ENCODE measurements at places on chromosomes 7 and 10.

- H3K27ac ChIP-seq = no peak overlapping the region
- no peak for DNase-seq
- peaks cover 53% of the 10 kb centered on the region for H3K36me3 ChIP-seq
- peaks cover 18% of the 10 kb centered on the region for H3K4me1 ChIP-seq
Measured at GRCh38 chr7:107614425-107614824, 34.4 kb downstream of the BCAP29 start.

- H3K4me3 ChIP-seq = no peak overlapping the region
- DNase-seq = no peak
- no peaks in the 10 kb centered on the region for H3K36me3 ChIP-seq
- H3K27me3 ChIP-seq = no peaks in the 10 kb centered on the region
- H3K27ac ChIP-seq = no peak overlapping the region
- H3K4me1 ChIP-seq = no peaks in the 10 kb centered on the region
Measured at GRCh38 chr10:3020311-3020710, 47.0 kb upstream of the PFKP start.

DNA sequence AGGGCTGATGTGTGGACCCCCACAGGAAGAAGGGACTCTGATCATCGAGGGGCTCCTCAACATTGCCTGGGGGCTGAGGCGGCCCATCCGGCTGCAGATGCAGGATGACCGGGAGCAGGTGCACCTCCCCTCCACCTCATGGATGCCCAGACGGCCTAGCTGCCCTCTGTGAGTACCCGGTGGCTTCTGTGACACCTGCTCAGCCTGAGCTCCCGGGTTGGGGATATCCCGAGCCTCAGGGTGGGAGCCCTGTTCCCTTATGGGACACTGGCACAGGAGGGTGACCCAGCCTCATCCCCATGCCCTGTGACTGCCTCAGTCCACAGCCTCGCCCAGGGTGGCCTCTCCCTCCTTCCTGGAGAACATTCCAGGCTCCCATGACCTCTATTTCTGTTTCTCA lies 3.9 kb upstream of the DEPP1 start:
- H3K27ac ChIP-seq = no peak overlapping the region
- H3K4me1 ChIP-seq = peaks cover 23% of the 10 kb centered on the region
- peaks cover 3% of the 10 kb centered on the region for H3K27me3 ChIP-seq

DNA sequence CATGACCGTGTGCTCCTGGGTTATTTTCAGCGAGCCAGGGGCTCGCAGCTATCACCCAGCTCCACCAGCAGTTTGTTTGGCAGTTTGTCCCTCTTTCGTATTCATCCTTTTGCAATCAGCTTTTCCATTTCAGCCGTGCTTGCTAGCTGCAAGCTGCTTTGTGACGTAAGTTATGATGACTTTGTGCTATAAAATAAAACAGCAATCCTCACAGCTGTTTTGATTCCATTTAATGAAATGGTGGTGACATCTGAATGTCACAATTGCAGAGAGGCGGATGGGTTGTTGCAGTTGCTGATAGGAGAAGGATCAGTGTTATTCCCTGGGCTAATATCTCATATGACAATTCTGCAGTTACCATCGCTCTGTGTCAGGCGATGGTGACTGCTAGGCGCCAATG lies 251.7 kb downstream of the SNX10 start:
- no peak overlapping the region for H3K4me3 ChIP-seq
- DNase-seq = no peak
- H3K27ac ChIP-seq = no peak overlapping the region

GRCh38 chr7:151597541-151598444 lies 78.1 kb upstream of the RHEB start:
- H3K36me3 ChIP-seq = no peaks in the 10 kb centered on the region
- H3K27ac ChIP-seq = no peak overlapping the region
- H3K4me3 ChIP-seq = no peak overlapping the region
- peaks cover 8% of the 10 kb centered on the region for H3K4me1 ChIP-seq

GRCh38 chr10:109726473-109726872 lies 196.8 kb downstream of the XPNPEP1 start:
- H3K27me3 ChIP-seq = no peaks in the 10 kb centered on the region
- no peak overlapping the region for H3K4me3 ChIP-seq
- H3K27ac ChIP-seq = no peak overlapping the region
- no peaks in the 10 kb centered on the region for H3K36me3 ChIP-seq

DNA sequence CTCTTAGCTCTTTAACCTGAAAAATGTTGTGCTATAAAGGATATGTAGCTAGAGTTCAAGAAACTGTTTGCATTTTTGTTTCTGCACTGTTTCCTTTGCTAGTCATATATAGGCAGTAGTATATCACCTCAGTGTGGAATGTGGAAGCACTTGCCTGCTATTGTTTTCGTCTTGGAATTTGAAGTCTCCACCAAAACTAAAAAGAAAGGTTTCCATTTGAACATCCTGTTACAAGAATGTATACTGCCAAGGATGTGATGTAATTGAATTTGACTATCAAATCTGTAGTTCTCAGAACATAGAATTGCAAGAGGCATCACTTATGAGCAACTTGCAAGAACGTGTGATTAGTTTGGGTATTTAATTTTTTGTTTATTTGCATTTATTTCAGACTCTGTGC lies 51.1 kb upstream of the MEOX2 start:
- no peaks in the 10 kb centered on the region for H3K36me3 ChIP-seq
- H3K27ac ChIP-seq = no peak overlapping the region
- H3K4me3 ChIP-seq = no peak overlapping the region
- no peaks in the 10 kb centered on the region for H3K27me3 ChIP-seq
- no peak for DNase-seq
- no peaks in the 10 kb centered on the region for H3K4me1 ChIP-seq

- no peaks in the 10 kb centered on the region for H3K4me1 ChIP-seq
- H3K4me3 ChIP-seq = no peak overlapping the region
- H3K36me3 ChIP-seq = no peaks in the 10 kb centered on the region
Measured at GRCh38 chr10:98795467-98795866, 348.7 kb upstream of the HPS1 start.

GRCh38 chr7:134465491-134465890 lies 6.6 kb upstream of the AKR1B1 start:
- no peak for DNase-seq
- H3K27me3 ChIP-seq = no peaks in the 10 kb centered on the region
- H3K4me3 ChIP-seq = no peak overlapping the region

GRCh38 chr10:71451754-71452153 lies 55.0 kb downstream of the CDH23 start:
- no peak overlapping the region for H3K27ac ChIP-seq
- no peak overlapping the region for H3K4me3 ChIP-seq
- H3K4me1 ChIP-seq = no peaks in the 10 kb centered on the region

DNA sequence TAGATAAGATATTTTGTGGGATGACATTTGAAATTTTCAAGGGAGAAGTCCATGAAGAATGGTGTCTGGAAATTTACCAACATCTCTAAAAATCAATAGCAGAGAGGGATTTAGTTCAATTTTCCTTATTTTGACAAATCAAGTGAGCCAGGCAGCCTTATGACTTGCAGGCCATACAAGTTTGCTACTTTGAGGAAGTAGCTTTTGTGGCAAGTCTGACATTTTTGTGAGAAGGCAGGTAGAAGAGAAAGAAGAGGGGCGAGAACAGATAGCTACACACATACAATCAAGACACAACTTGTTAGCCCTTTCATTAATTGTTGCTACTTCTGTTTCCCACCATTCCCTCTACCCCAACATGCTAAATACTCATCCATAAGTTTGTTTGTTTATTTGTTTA lies 74.5 kb upstream of the OIT3 start:
- DNase-seq = no peak
- no peak overlapping the region for H3K4me3 ChIP-seq
- no peaks in the 10 kb centered on the region for H3K27me3 ChIP-seq
- H3K27ac ChIP-seq = no peak overlapping the region

DNA sequence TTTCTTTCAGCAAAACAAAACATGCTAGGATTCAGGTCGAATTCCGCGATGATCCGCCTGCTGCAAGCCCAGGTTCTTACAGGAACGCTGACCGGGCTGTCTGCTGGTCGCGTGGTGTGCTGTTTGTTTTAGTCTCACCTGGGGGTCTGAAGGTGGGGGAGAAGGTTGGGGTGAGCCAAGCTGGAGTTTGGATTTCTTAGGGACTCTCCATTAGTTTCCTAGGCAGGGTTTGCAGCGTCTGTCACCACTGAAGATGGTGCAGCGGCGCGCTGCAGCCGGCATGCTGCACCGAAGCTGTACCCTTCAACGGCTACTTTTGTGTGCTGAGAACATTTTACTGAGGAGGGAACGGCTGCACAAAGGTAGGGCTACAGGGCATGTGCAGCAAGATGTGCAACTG lies 48.7 kb downstream of the GCC1 start:
- peaks cover 33% of the 10 kb centered on the region for H3K27me3 ChIP-seq
- H3K27ac ChIP-seq = no peak overlapping the region
- H3K36me3 ChIP-seq = no peaks in the 10 kb centered on the region
- no peak for DNase-seq

DNA sequence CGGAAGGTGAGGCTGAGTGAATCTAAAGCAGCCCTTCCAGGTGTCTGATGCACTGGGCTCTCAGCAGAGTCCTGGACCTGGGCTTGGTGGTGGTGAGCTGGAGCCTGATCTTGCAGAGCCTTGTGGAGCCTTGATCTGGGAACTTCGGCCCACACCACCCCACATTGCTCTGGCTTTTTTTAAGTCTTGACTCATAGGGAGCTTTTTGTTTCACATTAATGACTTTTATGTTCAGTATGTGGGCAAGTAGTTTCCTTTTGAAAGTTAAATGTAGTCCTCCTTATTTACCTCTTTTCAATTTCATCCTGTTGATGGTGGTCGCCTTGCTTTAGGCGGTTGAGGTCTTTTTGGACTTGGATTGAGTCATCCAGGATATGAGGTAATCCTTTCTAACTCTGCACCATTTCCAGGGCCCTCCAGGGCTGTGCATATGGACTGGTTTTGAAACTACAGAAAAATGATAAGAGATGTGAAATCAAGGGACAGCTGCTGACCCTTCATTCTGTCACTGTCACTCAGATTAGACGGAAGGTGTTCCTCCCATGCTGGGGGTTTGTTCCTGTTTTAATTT lies 2.9 kb upstream of the NRAP start:
- peaks cover 14% of the 10 kb centered on the region for H3K27me3 ChIP-seq
- H3K27ac ChIP-seq = peak overlapping the region; percentile 37
- no peak overlapping the region for H3K4me3 ChIP-seq
- H3K36me3 ChIP-seq = no peaks in the 10 kb centered on the region
- peaks cover 12% of the 10 kb centered on the region for H3K4me1 ChIP-seq

DNA sequence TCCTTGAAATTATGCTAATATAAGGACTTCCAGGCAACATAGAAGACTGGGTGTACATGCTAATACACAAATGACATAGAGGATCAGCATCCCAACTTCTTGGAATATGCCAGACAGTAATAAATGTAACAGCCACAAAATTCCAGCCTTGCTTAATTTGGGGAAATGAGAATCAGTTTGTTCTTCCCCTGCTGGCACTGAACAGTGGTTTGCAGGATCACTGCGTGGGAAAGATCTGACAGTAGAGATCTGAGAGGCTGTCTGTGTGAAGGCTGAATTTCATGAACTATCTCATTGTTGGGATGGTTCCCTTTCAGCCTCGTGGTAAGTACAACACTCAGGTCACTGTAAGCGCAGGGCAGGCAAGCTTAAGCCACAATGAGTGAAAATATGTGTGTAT lies 1078.0 kb downstream of the LRMDA start:
- no peak overlapping the region for H3K4me3 ChIP-seq
- H3K36me3 ChIP-seq = no peaks in the 10 kb centered on the region
- H3K27me3 ChIP-seq = no peaks in the 10 kb centered on the region
- no peak for DNase-seq
- H3K27ac ChIP-seq = no peak overlapping the region
- H3K4me1 ChIP-seq = no peaks in the 10 kb centered on the region

DNA sequence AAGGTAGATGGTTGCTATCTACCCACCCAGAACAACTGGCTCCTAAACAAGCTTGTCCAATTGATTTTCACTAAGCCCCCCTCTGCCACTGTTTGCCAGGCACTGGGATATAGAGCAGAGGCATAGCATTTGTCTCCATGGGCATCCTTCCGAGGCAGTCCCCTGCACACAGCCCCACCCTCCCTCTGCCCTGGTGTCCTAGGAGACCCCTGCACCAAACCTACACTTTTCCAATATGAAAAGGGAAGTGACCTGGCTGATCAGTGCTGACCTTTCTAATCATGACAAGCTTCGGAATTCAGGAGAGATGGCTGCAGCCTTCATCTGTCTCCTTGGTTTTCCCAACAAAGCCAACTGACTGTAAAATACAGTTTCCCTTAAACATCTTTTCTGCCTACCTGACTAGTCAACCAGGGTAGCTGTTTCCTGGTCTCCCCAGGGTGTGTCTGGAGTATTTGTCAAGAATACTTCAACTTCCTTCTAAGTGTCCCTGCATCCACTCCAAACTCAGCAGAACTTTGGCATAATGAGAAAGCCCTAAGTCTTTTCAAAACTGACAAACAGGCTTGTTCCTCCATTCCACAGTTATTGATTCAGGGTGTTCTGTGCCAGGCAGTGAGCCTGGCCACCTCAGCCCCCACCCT lies 7.6 kb upstream of the SLC18A3 start:
- no peaks in the 10 kb centered on the region for H3K4me1 ChIP-seq
- no peak overlapping the region for H3K4me3 ChIP-seq
- no peaks in the 10 kb centered on the region for H3K36me3 ChIP-seq
- no peak overlapping the region for H3K27ac ChIP-seq

GRCh38 chr7:120729245-120729644 lies 128.7 kb downstream of the TSPAN12 start:
- H3K4me3 ChIP-seq = no peak overlapping the region
- no peaks in the 10 kb centered on the region for H3K27me3 ChIP-seq
- H3K4me1 ChIP-seq = no peaks in the 10 kb centered on the region
- no peak for DNase-seq

DNA sequence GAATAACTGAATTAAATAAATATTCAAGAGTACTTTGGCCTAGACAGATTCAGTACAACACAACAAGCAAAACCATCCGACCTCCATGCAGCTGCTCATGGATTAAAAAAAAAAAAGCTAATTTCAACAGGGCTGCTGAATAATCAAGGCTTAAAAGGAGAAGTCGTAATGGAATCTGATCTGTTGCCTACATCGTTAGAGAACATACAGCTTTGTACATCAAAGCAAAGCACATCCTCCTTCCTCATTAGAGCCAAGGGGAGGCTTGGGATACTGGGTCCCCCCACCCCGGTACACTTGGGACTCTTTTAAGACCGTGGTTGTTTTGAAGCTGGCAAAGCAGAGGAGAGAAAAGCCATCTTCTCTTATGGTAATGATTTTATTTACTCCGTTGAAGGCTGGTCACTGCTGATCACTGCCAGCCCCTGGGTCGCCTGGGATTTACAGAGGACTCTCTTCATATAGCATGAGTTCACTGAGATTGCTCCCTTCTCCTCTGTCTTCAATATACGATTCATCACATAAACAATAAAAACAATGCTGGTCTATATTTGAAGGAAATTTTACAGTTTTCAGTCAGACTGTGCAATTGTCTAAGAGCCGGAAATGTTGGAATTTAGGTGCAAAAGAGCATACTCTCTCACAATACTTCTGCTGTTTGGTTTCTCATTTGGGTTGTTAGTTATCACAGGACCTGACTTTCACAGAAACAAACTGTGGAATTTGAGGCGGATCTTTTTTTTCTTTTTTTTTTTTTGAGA lies 148.8 kb downstream of the FAM107B start:
- no peak overlapping the region for H3K27ac ChIP-seq
- H3K4me3 ChIP-seq = no peak overlapping the region
- H3K4me1 ChIP-seq = peaks cover 8% of the 10 kb centered on the region
- no peak for DNase-seq
- no peaks in the 10 kb centered on the region for H3K36me3 ChIP-seq

All from activated T-helper 2 cell treated with anti-CD3 and anti-CD28 coated beads, Interferon-gamma antibody, Interleukin-2, Interleukin-4, amounts not matched to agents 10 μg/mL and 5 μg/mL and 100 μg/mL, durations not matched to agents 14 hours and 24 hours and 36 hours (primary cell).